Left cardiac atrium (tissue), 4 donors: ENCODE measurements at places on chromosomes 12 and 14.

- DNase-seq = peak; percentile 30
Measured at GRCh38 chr14:20684662-20685456, 499 bp downstream of the RNASE4 start.

DNA sequence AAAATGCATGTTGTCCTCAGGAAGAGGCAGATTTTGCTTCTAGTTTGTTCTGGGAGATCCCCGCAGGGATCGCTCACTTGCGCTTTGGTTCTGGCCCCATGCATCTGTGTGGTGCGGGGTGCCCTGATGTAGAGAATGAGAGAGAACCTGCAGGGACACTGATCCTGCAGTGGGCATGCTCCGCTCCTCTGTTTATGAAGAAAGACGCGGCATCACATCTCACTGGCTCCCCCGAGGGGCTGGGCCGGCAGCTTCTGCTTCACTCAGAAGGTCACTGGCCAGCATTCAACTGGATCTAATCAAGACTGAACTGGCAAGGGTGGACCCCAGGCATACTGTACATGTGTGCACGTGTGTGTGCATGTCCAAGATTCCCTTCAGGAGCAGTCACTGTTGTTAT, 164.2 kb downstream of the CALM1 start:
- peak; percentile 14 for DNase-seq

- DNase-seq = no peak
Measured at GRCh38 chr14:72640911-72641485, 252.9 kb downstream of the DPF3 start.

- peak; percentile 37 for DNase-seq
Measured at GRCh38 chr14:96797582-96798349, 584 bp downstream of the VRK1 start.

- peak; percentile 27 for DNase-seq
Measured at GRCh38 chr12:46187023-46187422, 81.8 kb downstream of the SLC38A1 start.

DNA sequence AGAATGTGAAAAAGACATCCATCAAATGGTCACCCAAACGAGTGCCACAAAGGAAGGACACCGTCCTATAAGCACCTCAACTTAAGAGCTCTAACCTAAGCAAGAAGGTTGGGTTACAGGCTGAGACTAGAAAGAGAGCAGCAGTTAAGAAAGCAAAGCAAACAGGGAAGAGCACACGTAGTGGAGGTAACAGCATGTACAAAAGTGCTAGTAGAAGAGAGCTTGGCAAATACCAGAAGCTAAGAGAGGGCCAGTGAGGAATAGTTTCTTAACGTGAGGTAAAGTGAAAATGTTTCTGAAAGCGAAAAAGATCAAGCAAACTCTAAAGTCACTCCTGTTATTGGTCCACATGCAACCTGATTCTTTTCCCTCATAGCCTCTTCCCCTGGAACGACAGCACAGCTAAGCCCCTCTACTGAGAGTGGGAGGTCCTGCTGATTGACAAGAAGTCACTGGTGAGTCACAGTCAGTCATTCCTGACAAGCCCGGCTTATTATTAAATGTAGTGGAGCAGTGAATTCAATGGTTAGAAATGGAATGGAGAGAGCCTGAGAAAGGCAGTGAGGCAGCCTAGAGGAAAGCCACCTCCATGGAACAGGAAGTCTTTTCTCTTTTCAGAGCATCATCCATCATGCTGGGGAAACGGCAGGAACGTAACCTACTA, 204.4 kb downstream of the SLC25A21 start:
- no peak for DNase-seq

DNA sequence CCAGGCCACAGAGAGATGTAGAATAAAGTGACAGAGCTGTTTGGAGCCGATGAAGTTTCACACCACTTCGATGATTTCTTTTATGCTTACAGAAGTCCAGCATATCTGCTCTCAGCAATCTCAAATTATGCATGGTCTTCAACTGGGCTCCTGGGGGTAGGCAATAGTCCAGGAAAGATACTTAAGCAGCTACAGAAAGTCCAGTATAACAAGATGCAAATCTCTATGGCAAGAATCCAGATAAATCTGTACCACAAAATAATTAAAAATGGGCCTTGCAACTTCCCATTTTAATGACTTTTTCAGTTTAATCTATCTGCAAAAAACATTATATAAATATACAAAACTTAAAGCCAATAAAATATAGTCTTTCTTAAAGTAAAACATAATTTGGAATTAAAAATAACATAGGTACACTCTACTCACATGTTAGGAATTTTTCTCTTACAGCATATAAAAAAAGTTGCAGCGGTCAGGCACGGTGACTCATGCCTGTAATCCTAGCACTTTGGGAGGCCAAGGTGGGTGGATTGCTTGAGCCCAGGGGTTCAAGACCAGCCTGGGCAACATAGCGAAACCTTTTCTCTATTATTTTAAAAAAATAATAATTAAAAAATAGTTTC, 20.5 kb upstream of the RAD51AP1 start:
- no peak for DNase-seq
